Forelimb muscle (tissue), 1 donor: ENCODE measurements at places on chromosomes 2 and 18. TPM values are rescaled to one million over a fixed set of nuclear protein-coding genes. Genes with fewer than 3 reads are reported as not detected.

DNA sequence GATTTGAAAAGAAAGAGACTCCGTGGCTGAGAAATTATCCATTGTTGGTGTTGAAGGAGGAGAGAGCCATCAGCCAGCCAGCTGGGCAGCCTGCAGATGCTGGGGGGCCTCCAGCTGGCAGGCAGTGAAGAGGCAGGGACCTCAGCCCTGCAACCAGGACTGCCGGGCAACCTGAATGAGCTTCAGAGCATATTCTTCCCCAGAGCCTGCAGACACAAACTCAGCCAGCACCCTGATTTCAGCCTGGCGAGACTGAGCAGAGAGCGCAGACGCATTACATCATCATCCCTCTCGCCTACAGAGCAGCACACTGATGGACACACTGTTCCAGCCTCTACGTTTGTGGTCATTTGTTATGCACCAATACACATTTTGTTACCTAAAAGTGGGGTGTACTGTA is 150.7 kb upstream of the RAB6C start:
- DNase-seq = no peak

GRCh38 chr2:86047575-86048382 is 57.9 kb downstream of the POLR1A start:
- no peak for DNase-seq

- no peak for DNase-seq
Observed at GRCh38 chr2:113755835-113756354, 547 bp downstream of the SLC35F5 start.

DNA sequence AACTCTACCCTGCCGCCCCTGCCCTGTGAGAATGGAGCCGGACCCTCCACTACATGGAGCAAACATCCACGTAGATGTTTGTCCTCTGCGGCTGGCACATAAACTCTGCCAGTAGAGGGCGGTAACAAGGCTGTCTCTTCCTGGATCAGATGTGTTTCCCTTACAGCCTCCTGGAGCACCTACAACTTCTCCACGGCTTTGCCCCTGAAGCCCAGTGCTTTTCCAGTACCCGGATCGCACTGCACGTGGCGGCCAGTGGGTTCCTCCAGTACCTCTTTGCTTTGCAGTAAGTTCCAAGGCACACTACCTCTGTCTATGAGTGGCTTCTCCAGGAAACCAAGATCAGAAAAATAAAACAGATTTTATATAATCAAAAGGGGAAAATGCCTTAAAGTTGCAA is 651.3 kb downstream of the DCDC2C start:
- DNase-seq = no peak

GRCh38 chr2:228329282-228329681 is 147.8 kb upstream of the SPHKAP start:
- DNase-seq = no peak

- no peak for DNase-seq
Observed at GRCh38 chr18:79496237-79496977, 100.7 kb downstream of the NFATC1 start.

DNA sequence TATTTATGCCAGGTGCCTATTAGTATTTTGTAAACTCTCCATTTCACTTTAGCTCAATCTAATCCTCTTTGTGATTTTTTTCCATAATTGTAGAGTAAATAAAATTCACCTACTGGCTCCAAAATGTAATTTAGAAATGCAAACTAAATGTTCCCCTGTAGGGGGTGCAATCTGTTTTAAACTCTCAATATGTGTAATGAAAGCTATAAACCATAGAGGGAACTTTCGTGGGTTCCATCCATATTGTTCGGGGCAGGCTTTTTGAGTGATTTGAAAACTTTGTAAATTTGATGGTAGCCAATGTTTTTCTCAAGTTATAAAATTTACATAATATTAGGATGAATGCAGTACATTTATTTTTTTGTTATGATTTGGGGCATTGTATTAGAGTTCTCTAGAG is 49.4 kb downstream of the TSPYL6 start:
- DNase-seq = no peak

GRCh38 chr2:150129921-150130575 is 357.4 kb downstream of the RND3 start:
- DNase-seq = no peak

GRCh38 chr2:219560037-219560892 is 11.1 kb downstream of the OBSL1 start:
- no peak for DNase-seq

DNA sequence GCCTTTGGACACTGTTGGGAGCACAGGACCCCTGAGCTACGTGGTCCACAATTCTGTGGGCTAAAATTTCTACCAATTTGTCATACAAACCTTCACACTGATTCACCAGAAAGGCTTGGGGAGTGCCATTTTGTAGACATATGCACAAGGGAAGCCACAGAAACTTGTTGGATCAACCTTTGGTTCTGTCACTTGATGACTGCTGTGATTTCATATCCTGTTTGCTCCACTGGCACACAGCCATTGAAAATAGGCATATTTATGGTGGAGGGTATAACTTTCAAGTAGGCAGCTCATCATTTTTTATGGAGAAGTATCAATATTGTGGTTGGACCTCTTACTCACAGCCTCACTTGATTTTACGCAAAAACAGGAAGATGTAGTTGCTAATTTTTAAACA is 10.5 kb downstream of the NAPG start:
- no peak for DNase-seq

DNA sequence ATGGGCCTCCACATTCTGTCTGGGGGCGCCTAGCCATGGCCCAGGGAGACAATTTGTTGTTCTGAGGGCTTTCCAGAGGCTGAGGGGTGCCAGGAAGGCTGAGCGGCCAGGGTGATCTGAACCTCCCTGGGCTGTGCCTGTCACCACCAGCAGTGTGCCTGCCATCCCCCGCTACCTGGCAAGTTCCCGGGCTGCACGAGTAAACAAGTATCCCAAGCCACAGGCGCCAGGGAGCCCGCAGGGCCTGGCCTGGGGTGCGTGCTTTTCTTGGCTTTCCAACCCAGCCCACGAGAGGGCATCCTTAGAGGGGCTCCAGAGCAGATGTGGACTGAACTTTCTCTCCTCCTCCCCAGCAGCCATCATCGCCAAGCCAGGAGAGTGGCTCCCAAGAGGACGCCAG is 35.1 kb upstream of the B3GNT7 start:
- DNase-seq = no peak

GRCh38 chr2:159484532-159484931 is 131.8 kb downstream of the BAZ2B start:
- no peak for DNase-seq

DNA sequence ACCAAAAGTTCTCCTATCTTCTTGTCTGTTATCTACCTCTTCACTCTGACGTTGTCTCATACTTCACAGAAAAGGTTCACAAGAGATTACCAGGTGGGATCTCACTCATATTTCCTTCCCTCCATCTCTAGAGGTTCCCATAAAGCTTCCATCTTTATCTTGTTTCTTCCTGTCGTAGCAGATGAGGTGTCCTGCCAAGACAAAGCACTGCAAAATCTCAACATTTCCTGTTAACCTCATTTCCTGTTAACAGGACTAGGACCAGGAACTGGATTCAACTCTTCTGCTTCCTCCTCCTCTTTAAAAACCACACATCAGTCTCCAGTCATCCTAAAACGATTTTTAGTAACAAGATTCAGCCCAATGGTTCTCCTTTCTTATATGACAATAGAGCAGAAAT is 512.8 kb upstream of the NRP2 start:
- no peak for DNase-seq

Gene NLRC4
- polyA plus RNA-seq = 0.85 TPM

Gene RAX
- polyA plus RNA-seq = not detected

Gene APOB
- polyA plus RNA-seq = 0.03 TPM

Gene DNAH6
- 0.10 TPM for polyA plus RNA-seq
